Urothelium cell line (cell line): ENCODE measurements at places on chromosomes 4 and X.

DNA sequence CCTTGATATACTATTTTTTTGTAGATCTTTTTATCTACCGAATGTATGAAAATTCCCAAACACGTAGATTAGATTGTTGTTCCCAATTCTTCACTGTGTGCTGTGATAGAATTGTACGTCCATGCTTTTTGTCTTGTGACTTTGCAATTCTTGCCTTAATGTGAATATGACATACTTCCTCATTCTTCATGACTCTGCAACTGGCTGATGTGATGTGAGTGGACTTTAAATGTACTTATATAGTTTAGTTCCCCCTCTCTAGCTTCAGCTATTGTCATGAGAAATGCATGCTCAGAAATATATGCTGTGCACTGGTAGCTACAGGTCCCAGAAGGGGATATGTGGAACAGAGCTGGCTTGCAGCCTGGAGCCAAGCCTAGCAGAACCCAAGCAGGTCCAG is 89.4 kb downstream of the FTHL17 start:
- no peak for DNase-seq

DNA sequence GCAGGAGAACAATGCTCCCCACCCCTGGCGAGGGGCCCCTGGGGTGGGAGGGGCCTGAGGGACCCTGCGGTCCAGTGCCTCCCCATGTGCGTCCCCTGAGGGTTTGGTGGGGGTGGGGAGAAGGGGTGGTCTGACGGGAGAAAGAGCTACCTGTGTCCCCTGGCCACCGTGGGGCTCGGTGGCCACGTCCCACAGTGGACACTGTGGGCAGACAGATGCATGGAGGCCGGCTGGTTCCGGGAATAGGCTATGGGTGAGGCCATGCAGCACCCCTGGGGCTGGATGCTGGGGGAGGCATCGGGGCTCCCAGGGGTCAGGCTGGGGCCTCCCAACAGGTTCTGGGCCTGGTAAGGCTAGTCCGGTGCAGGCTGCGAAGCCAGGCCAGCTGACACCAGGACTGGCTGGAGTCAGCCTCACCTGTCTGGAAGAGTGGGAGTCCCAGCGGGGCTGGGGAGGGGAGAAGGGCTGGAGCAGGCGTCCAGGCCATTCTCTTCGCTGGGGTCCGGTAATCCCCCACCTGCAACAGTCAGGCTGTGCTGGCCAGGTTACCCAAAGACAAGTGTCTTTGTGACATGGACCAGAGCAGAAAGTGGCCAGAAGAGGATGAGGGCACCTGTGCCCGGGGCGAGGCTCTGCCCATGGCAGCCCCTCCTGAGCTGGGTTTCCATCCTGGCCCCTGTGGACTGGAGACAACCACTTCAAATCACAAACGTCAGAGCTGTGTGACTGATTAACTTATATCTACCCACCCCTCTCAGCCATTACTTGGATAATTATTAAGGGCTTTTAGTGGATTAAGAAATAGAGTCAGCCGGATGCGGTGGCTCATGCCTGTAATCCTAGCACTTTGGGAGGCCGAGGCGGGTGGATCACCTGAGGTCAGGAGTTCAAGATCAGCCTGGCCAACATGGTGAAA is 1.4 kb upstream of the FAM53A start:
- DNase-seq, result no peak

- DNase-seq, result no peak
These were observed 40.5 kb downstream of the LCORL start for GRCh38 chr4:17981063-17981462.

GRCh38 chr4:107630185-107630705 is 89.8 kb downstream of the PAPSS1 start:
- no peak for DNase-seq
